Stimulated activated CD4-positive, alpha-beta T cell treated with anti-CD3 and anti-CD28 coated beads, Interleukin-1b, Interleukin-23, amount 100 ng/mL, for 24 hours (primary cell): ENCODE measurements at places on chromosomes 5 and 9.

- DNase-seq: no peak
Observed at GRCh38 chr5:62486672-62487071, 74.1 kb downstream of the IPO11 start.

DNA sequence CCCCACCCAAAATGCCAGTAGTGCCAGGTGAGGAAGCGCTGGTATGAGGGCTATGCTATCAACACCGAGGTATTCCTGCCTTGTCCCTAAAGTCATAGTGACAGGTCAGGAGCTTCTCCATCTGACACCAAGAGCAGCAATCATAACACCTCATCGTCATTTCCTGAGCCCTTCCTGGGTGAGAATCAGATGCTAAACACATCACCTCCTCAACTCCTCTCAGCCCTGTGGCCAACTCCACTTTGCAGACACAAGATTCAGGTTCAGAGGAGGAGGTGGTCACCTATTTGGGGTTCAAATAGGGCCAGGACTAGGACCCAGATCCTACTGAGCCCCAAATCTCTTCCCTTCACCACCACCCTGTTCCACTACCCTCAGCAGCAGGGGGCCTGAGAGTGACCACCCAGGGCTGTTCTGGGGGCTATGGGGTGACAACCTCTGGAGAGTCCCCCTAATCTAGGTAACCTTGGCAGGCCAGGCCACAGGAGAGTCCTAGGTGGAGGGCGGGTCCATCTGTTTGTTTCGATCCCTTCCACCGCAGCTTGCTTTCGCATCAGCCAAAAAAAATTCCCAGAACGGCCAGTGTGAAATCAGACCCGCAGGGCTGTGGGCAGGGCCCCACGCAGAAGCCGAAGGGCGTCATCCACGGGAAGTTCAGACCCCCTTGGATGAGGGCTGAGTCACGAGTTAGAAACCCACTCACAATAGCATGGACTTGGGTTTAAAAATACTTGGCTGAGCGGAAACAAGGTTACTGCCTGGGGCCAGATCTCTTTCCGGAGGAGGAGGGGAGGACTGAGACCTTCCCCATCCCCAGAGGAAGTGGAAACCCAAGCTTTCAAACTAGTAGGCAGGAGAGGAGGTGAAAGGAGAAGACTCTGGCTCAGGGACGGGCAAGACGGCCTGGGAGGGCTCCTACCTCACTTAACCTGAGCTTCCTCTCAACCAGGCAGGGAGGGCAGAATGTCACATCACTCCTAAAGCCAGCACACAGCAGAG lies 8.7 kb downstream of the STK10 start:
- DNase-seq: no peak

GRCh38 chr9:88230612-88231011 lies 92.3 kb upstream of the SPATA31C2 start:
- DNase-seq: no peak

- DNase-seq: no peak
Observed at GRCh38 chr5:4580772-4581171, 559.4 kb upstream of the ADAMTS16 start.
